ENCODE measurements at places on chromosomes 4 and X.

DNA sequence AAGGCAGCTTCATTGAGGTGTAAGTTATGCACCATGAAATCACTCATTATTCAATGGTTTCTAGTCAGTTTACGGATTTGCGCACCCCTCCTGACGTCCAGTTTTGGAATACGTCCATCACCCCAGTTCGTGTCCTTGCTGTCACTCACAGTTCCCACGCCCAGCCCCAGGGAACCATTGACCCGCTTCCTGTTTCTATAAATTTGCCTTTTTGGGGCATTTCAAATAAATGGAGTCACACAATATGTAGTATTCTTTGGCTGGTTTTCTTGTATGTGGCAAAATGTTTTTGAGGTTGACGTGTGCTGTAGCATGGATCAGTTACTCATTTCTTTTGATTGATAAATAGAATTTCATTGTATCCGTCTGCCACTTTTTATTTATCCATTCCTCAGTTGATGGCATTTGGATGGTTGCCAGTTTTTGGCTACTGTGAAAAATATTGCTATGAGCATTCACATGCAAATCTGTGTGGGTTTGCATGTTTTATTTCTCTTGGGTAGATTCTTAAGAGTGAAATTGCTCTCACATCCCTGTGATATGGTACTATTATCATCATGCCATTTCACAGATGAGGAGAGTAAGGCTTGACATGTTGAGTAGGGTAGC, 18.4 kb upstream of the SORCS2 start:
- DNase-seq: no peak

- no peak for DNase-seq
Observed at GRCh38 chr4:71827826-71828225, 43.9 kb upstream of the GC start.

- no peak for DNase-seq
Observed at GRCh38 chrX:130393451-130394074, 8.1 kb upstream of the GPR119 start.

DNA sequence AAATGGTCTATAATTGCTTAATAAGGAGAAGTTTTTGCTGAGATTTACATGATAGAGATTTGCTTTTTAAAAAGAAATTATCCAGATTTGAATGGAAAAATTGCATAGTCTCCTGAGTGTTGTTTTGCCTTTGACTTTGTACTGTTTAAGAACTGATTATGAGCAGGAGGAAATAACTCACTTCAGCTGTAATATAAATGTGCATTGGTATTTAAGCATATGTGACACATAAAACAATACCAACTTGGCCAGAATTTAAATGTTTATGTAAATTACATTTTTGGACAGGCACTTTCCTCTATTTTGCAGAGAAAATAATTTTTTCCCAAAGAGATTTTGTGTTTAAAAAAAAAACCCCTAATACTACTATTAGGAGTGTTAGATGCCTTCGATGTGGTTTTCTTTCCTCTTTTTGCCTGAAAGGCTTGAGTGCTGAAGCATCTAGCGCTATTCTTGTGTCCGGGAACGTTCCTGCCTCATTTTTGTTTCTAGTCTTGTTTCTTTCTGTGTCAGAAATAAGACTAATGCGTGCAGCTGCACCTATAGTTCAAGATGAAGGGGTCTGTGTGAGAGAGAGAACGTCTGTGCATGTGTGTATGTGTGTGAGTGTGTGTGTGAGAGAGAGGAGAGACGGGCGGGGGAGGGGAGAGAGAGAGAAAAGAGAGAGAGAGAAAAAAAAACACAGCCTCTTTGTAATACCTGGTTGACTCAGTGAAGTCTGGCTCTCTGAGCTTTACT, 60.8 kb downstream of the TBL1X start:
- DNase-seq: no peak

- DNase-seq: no peak
Observed at GRCh38 chr4:150694438-150694837, 112.5 kb downstream of the MAB21L2 start.

GRCh38 chrX:40084471-40085101, 13.2 kb downstream of the BCOR start:
- no peak for DNase-seq

DNA sequence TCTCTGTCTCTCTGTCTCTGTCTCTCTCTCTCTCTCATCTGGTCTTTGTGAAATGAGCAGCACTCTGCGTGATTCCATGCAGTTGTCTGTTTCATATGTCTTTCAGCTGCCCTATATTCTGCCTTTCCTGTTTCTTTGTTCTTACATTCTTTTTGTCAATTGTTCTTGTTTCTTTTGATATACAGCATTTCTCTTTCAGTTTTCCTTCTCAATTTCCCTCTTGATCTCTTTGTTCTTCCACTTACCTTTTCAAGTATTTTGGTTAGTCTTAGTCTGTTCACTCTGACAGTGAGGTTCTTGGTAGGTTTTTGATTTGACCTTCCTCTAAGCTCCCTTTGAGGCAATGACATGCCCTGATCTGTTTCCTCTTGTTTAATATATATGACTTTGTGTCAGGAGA, 20.4 kb downstream of the ZNF157 start:
- DNase-seq: no peak

GRCh38 chr4:121950680-121951520, 960 bp downstream of the TRPC3 start:
- DNase-seq: no peak

DNA sequence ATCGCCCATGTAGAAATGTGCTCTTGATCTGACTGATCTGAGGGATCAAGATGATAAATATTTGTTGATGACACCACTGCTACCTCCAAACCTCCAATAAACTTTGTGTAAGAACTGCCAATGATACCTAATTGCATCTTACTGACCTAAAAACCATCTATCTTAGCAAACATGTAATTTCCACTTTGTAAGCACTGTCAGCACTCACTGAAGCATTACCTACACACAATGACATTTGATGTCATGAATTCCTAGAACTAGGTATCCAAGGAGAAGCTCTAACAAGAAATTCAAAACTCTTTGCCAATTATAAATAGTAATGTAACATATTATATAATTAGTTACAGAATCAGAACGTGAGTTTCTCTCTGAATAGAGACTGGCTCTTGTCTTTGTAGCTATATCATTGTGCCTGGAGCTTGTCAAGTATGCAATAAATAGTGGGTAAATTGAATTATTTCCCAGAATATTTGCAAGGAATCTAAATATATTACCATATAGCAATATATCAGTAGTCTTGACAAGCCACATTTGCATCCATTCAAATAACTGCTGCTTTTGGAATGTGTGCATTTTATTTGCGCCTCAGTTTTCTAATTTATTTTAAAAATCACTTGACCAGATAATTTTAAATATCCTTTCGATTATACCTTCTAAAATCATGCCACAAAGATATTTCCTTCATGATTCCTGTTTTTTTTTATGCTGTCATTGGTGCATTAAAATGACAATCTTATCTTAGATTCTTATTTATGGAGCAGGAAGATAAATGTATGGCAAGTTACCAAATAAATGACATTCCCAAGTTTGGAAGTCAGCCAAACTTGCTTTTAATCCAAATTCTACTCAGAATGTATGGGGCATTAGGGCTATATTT, 232.3 kb upstream of the NEIL3 start:
- DNase-seq: no peak

GRCh38 chrX:134010690-134011089, 25.3 kb upstream of the GPC3 start:
- no peak for DNase-seq

DNA sequence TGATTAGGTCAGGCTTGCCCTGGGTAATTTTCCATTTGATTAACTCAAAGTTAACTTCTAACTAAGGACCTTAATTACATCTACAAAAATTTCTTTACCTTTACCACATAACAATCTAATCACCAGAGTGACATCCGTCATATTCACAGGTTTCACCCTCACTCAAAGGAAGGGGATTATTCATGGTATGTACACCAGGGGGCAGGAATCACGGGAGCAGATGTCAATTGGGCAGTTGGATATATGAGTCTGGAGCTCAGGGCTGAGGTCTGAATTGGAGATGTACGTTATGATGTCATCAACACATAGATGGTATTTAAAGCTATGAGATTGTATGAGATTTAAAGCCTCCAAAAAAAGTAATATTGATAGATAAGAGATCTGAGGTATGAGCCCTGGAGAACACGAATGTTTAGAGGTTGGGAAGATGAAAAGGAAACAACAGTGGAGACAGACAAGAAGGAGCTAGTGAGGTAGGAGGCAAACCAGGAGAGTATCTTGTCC, 52.9 kb downstream of the PGRMC1 start:
- no peak for DNase-seq

DNA sequence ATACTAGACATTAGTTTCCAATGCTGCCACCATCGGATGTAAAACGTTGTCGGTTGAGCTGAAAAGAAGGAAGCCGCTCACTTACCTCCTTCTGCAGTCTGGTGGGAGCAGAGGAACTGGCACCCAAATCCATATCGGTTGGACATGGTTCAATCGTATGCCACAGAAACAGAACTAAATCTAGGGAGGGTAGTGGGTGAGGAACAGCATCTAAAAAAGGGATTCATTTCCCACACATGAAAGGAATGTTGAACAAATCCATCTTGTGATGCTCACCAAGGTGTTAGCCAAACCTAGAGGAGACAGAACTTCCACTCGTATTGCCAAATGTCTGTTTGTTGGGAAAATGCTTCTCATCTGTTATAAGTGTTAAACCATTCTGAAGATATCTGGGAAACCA, 532.7 kb downstream of the NLGN4X start:
- DNase-seq: no peak

DNA sequence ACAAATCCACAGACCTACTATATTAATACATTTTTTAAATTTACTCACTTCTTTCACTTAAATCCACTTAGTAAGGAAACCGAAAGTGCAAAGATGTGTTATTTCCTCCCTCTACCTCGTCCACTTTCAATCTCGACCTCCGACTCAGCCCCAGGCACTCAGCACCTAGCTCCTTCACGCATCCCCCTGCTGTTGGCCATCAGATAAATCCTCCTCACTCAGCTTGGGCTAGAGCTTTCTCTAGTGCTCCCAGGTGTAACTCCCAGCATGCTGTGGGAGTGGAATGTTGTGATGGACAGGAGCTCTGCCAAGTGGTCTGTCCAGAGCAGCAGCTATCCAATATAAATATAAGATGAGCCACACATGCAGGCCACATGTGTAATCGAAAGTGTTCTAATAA, 26.7 kb upstream of the TEC start:
- no peak for DNase-seq

- no peak for DNase-seq
Observed at GRCh38 chr4:6942238-6942800, 32.7 kb downstream of the TBC1D14 start.

GRCh38 chr4:183816077-183816476, 89.0 kb upstream of the STOX2 start:
- no peak for DNase-seq

DNA sequence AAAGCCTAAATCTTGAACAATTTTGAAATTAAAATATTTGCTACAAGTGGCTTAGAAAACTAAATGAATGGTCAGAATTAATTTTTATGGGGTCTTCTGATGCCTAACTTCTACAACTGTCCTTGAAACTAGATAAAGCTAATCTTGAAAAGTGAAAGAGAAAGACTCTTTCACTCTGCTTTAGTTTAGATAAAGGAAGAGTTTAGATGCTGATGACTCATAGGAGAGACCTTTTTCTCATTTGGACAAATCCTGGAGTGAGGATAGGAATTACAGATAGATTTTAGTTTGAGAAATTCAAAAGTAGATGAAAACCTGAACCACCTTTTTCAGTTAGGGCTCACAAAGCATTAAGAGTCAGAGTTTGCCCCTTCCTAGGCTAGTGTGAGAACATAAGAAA, 342.3 kb upstream of the GRID2 start:
- DNase-seq: no peak

- DNase-seq: no peak
Observed at GRCh38 chr4:24278693-24279092, 305.7 kb downstream of the DHX15 start.

DNA sequence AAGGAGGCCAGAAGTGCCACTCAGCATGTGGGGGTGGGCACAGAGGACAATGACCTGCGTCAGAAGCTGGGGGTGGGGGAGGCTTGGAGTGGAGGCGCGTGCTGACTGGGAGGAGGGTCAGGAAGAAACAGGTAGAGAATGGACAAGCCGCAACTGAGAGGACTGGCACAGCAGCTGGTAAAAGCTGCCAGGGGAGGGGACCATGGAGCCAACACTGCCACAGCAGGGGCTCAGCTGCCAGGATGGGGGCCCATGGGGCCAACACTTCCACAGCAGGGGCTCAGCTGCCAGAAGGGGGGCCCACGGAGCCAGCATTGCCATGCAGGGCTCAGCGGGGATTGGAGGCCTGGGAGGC, 19.1 kb downstream of the RNF212 start:
- no peak for DNase-seq

GRCh38 chrX:88604433-88605221, 142.4 kb upstream of the CPXCR1 start:
- no peak for DNase-seq

- no peak for DNase-seq
Observed at GRCh38 chr4:86664959-86665358, 70.8 kb downstream of the PTPN13 start.

DNA sequence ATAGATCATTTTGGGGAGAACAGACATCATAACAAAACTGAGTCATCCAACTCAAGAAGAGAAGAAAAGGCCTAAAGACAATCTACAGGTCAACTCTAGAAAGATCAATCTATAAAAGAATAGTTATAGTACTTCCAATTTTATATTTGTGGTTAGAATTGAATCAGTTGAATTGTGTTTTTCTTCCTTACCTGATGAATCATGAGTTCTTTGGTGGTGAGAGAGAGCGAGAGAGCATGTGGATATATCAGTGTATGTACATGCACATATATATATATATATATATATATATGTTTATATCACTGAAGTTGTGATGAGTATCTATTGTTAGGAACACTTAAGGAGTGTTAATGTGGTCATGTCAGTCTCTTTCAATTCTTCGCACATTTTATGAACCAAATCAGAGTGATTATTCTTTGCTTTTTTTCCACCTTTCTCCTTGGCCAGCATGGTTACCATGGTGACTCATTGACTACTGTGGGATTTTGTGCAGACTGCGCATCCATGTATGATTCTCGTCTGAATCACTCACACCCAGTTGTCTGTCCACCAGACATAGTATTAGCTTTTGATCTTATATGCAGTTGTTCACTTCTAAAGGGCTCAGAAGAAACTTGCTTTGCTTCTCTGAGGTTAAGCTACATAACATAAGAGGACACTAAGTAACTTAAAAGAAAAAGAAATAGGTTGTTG, 90.4 kb upstream of the RAB40AL start:
- no peak for DNase-seq

GRCh38 chrX:67601771-67602170, 58.0 kb downstream of the AR start:
- DNase-seq: no peak

GRCh38 chr4:6201580-6202091, 1.3 kb upstream of the JAKMIP1 start:
- DNase-seq: no peak

GRCh38 chrX:24607616-24608015, 39.5 kb downstream of the PCYT1B start:
- DNase-seq: no peak

DNA sequence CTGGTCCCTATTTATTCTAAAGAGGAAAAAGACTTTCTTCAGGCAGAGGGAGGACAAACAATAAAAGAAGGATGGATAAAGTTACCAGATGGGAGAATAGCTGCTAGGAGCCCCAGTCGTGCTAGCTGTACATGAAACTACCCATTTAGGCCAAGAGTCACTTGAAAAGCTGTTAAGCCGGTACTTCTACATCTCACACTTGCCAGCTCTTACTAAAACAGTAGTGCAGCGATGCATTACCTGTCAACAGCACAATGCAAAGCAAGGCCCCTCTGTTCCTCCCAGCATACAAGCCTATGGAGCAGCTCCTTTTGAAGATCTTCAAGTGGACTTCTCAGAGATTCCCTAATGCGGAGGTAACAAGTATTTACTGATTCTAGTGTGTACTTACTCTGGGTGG, 1138.8 kb downstream of the ARAP2 start:
- DNase-seq: no peak

- no peak for DNase-seq
Observed at GRCh38 chr4:152000518-152000917, 239.7 kb upstream of the GATB start.
